ENCODE measurements at places on chromosomes 5 and 9.

DNA sequence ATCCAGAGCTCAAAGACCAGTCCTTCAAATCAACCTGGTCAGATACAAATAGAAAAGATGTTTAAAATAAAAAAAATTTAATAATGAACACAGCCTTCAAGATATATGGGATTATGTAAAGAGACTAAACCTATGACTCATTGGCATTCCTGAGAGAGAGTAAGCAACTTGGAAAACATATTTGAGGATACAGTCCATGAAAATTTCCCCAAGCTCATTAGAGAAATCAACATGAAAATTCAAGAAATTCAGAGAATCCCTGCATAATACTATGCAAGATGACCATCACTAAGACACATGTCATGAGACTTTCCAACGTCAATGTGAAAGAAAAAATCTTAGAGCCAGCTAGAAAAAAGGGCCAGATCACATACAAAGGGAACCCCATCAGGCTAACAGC lies 512.9 kb upstream of the PTGER4 start:
- no peak for DNase-seq

- no peak for DNase-seq
These were observed 44.7 kb upstream of the ZNF608 start for GRCh38 chr5:124790895-124791732.

- no peak for DNase-seq
These were observed 722 bp downstream of the TBC1D9B start for GRCh38 chr5:179906795-179907555.

GRCh38 chr5:160210606-160211005 lies 18.7 kb upstream of the FABP6 start:
- DNase-seq: no peak

- DNase-seq: no peak
These were observed 1.9 kb downstream of the GNAQ start for GRCh38 chr9:78029551-78030295.

GRCh38 chr9:8651846-8652215 lies 852.3 kb upstream of the DMAC1 start:
- DNase-seq: no peak

DNA sequence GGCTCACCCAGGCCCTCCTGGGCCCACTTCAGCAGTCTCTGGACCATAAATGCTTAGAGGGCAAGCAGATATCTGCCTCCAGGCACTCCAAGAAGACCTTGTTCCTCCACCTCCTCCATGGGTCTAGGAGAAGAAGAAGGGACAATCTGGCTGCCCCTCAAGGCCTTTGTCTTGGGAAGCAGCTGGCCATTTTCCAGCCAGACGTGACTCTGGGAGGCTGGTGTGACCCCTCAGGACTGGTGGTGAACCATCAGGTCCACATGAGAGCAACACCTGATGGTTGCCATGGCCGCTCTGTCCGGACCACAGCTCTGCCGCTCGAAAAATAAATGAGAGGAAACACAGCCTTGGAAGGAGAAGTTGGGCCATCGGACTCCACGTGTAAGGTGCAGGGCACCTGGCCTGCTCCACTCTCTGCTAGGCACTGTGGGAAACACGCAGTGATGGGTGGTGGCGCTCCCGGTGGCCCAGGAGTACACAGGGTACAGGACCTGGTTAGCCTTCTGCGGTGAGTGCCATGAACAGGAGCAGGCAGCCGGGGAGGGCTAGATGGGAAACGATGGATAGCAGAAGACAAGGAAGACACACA lies 3.0 kb upstream of the COL5A1 start:
- no peak for DNase-seq

GRCh38 chr9:117734523-117735314 lies 30.5 kb downstream of the TLR4 start:
- no peak for DNase-seq

DNA sequence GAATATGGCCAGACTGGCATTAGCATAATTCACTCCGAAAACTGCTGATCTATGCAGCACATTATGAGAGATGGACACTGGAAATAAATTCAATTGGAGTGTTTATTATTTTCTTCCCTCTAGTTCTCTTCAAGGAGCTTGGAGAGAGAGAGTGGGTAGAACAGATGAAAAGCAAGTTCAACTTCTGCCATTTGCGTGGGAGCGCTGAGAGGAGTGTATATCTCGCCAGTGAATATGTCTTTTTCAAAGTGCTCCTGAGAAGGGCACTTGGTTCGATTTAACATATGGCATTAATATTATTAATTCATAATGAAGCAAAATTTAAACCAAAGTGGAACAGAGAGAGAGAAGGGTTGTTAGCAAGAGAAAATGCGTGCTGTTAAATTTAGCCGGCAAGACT lies 214.4 kb downstream of the DAB2IP start:
- DNase-seq: no peak

DNA sequence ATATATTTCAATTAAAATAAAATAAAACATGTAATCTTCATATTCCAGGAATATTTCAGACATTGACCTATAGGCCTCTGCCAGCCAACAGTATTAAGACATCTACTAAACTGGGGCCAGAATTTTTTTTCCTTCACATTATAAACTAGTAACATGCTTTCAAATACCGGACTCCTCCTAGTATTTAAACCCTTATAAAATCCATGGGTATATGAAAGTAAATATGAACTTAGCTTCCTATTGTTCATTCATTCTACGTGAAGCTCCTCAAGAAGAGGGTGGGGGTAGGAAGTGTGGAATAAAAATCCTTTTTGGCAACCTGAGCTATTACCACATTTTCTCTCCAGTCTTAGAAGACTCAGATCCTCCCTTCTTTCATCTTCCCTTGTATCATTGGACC lies 16.4 kb downstream of the SEMA5A start:
- DNase-seq: no peak

- no peak for DNase-seq
These were observed 5.7 kb upstream of the EBF1 start for GRCh38 chr5:159105145-159106053.

GRCh38 chr9:122216798-122217418 lies 11.8 kb downstream of the LHX6 start:
- DNase-seq: no peak

- DNase-seq: no peak
These were observed 72.0 kb downstream of the ALDH1A1 start for GRCh38 chr9:72880821-72881220.

GRCh38 chr9:135474915-135475314 lies 4.7 kb upstream of the PPP1R26 start:
- no peak for DNase-seq

DNA sequence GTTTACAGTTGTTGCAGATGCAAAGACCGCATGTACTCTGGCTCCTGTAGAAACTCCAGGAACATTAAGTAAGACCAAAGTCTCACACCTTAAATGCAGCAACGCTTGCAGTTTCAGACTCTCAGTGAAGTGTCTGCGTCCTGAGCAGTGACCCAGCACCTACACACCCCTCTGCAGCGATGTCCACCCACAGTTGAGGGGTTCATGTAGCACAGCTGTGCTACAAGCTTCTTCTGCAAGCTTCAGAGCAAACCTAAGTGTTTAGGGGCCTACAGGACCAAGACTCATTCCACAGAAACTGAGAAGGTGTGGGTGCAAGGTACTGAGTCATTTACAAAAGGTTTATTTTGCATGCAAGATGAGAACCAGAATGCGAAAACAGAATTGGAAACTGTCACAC lies 191.0 kb downstream of the IRX2 start:
- no peak for DNase-seq

GRCh38 chr5:95668216-95668615 lies 14.6 kb downstream of the SPATA9 start:
- no peak for DNase-seq

GRCh38 chr9:137126786-137127185 lies 12.2 kb upstream of the GRIN1 start:
- DNase-seq: no peak

- no peak for DNase-seq
These were observed 109.9 kb upstream of the CPEB4 start for GRCh38 chr5:173778152-173778782.

GRCh38 chr9:91036826-91037510 lies 235.3 kb downstream of the SYK start:
- DNase-seq: peak; percentile 72

- no peak for DNase-seq
These were observed 6.1 kb upstream of the AFAP1L1 start for GRCh38 chr5:149265597-149265996.

GRCh38 chr5:110940136-110940535 lies 131.4 kb upstream of the TSLP start:
- no peak for DNase-seq

DNA sequence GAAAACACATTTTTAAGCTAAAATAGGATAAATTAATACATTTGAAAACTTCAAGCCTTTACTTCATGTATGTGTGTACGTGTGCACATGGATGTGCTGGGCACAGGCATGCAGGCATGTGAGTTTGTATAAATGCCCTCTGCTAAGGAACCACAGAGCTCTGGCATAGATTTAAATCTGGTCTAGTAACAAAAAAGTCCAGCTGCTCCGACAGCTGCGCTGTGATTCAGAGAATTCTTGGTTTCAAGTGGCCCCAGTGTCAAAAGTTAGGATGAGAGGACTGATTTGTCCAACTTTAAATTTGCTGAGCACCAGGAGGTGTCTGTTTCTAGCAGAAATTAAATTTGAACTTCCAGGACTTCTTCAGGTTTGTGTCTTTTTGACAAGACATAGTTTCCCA lies 203.7 kb upstream of the TUT7 start:
- no peak for DNase-seq

DNA sequence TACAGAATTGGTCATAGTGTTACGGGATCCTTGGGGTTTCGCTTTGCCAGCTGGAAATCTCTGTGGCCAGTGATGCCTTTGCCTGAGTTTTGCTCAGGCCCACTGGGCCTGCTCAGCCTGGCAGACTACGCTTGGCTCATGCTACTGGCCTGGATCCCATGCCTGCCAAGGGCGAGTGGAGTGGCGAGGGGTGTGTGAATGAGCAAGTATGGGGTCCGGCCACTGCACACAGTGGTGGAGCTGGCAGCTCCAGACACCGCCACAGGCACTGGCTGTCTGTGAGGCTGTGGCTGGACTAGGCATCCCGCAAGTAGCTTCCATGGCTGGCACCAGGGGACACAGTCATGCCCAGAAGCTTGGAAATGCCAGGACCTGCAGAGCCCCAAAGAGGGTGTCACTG lies 240.3 kb downstream of the ARRDC3 start:
- DNase-seq: no peak

- no peak for DNase-seq
These were observed 331.9 kb upstream of the RFX3 start for GRCh38 chr9:3857673-3858072.

DNA sequence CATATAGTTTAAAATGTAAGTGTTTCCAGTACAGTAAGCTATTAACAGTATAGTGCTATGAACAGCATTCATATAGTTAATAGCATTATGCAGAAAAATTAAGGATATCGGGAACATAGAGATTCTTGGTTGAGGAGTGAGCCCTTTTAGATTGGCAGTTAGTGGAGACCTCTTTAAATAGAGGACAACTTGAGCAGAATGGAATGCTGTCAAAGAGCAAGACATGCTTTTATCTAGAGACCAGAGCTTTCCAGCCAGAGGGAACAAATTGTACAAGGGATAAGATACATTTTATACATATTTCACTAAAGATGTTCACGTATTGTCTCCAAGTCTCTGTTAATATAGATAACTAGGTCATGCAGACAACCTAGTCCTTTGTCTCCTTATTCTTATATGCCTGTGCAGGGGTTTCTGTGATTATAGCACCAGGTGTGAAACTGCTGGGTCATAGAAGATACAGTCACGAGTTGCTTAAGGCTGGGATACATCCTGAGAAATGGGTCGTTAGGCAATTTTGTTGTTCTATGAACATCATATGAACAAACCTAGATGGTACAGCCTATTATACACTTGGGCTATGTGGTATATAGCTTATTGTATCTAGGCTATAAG lies 6.0 kb downstream of the IPO11 start:
- DNase-seq: no peak

- no peak for DNase-seq
These were observed 5.6 kb upstream of the RFK start for GRCh38 chr9:76399856-76400255.

DNA sequence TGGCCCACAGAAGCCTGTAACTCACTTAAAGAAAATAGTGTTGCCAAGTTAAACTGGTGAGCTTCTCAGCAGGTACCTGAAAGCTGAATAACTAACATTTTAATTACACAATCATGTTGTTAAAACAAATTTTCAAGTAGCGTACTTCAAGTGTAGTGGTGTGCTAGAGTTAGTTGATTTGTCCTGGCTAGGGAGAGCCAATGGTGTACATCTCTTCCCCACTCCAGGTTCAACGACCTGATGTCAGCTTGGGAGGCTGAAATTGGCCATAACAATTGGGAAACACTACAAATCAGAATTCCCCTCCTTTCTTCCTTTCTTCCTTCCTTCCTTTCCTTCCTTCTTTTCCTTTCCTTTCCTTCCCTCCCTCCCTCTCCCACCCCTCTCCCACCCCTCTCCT lies 295.3 kb upstream of the SLC24A2 start:
- DNase-seq: no peak

DNA sequence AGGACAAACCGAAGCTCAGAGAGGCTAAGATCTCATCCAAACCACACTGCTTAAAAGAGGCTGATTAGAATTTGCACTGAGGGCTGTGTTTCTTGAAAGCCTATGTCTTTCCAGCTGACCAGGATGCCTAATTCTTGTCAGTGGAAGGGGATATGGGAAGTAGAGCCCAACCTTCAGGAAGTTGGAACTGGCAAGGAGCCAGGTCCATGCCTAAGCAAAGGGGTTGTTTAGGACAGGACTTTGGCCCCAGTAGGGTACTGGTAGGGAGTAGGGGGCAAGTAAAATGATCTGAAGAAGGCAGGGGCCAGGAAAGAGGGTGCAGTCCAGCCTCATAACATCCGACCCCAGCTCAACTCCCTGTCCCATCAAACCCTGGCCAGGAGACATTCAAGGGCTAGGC lies 130.9 kb downstream of the GAS1 start:
- DNase-seq: no peak

DNA sequence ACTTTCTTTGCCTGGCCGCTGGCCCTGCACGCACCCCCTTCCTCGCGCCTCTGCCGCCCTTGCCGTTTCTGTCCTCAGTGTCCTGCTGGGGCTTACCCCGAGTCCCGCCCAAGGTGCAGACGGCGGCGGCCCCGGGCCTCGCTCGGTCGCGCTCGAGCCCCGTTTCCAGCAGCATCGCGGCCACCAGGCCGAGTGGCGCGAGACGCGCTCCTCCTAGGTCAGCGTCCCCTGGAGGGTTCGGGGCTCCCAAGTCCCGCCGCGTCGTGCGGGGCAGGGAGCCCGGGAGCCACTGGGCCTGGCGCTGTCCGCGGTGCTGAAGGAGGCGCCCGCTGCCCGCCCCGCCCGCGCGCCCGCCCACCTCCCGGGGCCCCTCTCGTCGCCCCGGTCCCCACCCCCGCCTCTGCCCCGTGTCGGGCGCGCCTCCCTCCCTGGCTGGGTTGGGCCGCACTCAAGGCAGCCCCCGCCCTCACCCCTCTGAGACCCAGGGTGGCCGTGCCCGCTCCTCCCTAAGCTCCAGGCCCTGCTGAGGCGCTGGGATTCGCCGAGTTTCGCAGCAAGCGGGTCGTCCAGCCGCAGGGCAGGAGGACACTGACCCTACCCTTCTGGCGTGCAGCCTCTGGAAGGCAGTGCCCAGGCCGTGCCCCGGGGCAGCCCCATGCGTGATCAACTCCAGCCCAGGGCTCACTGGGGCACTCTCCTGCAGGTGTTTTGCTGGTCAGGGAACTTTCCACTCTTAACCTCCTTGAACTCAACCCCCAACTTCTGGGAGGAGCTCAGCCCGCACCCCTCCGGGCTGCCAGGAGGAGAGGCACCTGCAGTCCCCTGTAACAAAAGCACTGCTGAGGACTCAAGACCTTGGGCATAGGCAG lies at the start of gene LHX3:
TSS of gene LHX3 (minus strand) at position 291 of the 869 bp plus-strand sequence. CDS start at position 175, 116 bp downstream.
- DNase-seq: no peak
